Iris pigment epithelial cell (primary cell): ENCODE measurements at places on chromosomes 2 and 18.

DNA sequence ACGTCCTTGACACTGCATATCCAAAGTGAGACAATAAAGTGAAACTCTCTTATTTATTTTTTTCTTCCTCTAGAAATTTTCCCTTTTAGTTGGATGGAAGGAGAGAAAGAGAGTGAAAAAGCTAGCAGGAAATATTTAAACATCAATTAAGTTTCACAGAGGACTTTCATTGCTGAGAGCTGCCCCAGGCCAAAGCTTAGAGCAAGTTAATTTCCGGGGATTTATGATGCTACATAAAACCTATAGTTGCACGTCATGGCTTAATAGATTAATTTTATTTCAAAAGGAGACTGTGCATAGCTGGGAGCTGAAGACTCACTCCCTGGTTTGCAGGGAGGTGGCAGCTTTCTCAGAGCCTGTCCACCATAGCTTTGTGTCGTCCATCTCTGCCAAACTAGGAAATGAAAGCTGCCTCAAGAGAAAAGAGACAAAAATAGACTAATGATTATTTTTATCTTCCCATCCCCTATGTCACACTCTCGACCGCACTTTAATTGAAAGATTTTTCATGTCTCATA lies 323.3 kb upstream of the RAB6C start:
- DNase-seq: no peak

- DNase-seq: no peak
These were observed 35.7 kb upstream of the POU3F3 start for GRCh38 chr2:104818264-104818663.

GRCh38 chr2:102335871-102336366 lies 19.7 kb upstream of the IL18R1 start:
- no peak for DNase-seq

DNA sequence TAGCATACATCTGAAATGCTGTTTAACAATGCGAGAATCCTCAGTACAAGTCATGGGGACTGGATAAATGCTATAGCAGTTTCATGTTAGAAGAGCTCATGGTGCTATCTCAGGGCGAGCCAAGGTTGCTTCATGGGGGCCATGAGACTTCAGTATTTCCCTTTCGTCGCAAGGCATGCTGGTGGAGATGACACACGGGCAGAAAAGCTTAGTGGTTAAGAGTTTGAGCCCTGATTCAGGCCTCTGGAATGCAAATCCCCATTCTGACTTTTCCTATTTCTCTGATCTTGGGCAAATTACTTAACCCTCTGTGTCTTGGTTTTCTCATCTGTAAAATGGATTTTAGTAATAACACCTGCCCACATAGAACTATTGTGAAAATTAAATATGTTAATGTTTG lies 57.4 kb upstream of the EPHA4 start:
- peak; percentile 92 for DNase-seq

DNA sequence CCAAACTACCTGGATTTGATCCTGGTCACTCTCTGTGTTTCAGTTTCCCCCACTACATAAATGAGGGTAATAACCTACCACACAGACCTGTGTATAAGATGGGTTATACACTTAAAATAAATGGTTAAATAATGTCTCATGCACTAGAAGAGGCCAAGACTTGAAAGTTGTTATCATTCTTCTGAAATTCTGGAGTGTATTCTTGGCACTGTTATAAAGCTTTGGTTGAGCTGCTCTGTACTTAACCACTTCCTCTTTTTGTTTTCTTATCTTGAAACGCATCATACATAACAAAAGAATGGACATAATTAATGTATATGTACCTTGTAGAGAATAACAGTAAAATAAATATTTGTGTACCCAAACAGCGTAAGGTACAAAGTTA lies 281.0 kb downstream of the AFF3 start:
- peak; percentile 58 for DNase-seq

GRCh38 chr2:42931146-42931817 lies 138.9 kb upstream of the HAAO start:
- DNase-seq: no peak

DNA sequence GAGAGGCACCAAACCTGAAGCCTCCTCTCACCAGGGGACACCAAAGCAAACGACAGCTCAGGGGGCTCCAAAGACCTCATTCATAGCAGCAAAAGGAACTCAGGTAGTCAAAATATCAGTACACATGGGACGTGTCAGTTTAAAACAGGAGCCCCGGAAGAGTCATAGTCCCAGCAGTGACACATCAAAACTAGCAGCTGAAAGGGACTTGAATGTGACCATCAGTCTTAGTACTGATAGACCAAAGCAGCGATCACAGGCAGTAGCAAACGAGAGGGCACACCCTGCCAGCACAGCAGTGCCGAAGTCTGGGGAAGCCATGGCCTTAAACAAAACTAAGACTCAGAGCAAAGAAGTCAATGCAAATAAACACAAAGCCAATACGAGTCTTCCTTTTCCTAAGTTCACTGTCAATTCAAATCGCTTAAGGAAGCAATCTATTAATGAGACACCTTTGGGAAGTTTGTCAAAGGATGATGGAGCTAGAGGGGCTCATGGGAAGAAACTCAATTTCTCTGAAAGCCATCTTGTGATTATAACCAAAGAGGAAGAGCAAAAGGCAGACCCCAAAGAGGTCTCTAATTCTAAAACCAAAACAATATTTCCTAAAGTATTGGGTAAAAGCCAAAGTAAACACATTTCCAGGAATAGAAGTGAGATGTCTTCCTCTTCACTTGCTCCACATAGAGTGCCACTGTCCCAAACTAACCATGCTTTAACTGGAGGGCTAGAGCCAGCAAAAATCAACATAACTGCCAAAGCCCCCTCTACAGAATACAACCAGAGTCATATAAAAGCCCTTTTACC lies 1.2 kb downstream of the GALNT5 start:
- no peak for DNase-seq

- DNase-seq: no peak
These were observed 42.5 kb upstream of the GLI2 start for GRCh38 chr2:120693121-120693520.
